ENCODE measurements at places on chromosomes 5 and 9. TPM values are rescaled to one million over a fixed set of nuclear protein-coding genes. Genes with fewer than 3 reads are reported as not detected.

DNA sequence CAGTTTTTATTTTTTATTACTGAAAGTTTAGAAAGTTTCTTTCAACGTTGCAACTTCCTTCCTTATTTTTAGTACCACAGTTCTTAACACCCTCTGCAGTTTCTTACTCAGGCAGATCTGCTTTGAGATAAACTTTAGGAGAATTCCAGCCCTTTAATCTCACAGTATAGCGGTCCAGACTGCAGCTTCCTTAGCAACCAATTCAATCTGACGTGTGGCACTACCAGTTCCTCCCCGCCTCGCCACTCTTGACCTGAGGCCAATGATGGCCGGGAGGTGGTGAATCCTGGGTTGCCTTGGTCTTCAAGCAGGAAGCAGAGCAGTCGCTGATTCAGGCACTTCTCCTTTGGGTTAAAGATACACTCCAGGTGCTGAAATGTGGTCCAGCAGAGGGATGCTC is 334.3 kb upstream of the TRPC7 start:
- DNase-seq = no peak

DNA sequence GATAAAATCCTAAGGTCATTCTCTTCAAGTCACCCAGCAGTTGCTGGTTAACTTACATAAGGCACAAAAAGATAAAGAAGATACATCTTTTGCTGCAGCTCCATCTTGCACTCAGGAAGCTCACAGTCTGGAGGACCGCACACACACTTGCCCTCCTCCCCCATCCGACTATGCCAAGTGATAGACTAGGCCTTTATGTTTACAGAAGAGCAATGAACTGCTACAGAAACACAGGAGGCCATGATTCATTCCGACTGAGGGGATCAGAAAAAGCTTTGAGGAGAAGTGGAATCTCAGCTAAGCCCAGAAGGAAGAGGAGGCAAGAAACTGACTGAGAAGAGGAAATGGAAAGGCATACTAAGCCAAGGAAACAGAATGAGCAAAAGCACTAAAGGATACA is 17.4 kb downstream of the NRG2 start:
- no peak for DNase-seq

PALM2AKAP2 gene
- not detected for polyA plus RNA-seq

CNTNAP3B gene
- polyA plus RNA-seq = not detected

IGIP gene
- 0.27 TPM for polyA plus RNA-seq

PLAC8L1 gene
- not detected for polyA plus RNA-seq

Data from CD4-positive, alpha-beta memory T cell (primary cell).